Gastroesophageal sphincter (tissue), 4 donors: ENCODE measurements at places on chromosomes 2 and 18.
A peak's percentile ranks its signal among the peaks of the same experiment; 100 is the strongest.

DNA sequence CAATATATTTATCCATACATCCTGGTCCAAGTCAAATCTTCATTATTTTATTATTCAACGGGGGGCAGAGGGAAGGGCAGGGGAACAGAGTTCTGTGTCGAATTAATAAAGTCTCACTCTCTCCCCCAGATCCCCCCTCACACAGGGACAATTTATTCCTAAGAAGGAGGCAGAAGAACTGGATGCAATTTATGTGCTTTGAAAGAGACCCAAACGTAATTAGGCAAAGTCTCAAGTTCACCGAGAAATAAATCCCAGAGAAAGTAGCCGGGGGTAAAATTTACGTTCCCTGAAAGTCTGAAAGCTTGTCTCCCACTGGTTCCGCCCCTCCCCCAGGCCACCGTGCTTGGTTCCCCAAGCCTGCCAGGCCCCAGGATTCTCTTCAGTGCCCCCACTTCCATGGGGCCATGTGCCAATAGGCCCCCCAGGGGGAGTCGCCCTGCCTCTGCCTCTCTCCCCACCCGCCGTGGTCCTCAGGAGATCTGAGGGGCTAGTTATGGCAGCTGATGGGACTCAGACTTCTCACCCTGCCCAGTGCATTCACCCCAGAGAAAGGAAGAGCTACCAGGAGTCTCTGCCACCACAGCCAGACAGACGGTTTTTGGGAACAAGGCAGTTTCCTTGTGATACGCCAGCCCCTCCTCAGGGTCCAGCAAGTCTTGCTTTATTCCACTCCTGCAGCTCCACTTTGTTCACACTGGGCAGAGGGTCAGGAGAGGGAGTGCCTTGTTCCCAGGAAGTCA lies 215.5 kb downstream of the CYP26B1 start:
- no peak for ATAC-seq

GRCh38 chr2:231470246-231470900 lies 6.1 kb upstream of the NCL start:
- no peak for ATAC-seq

DNA sequence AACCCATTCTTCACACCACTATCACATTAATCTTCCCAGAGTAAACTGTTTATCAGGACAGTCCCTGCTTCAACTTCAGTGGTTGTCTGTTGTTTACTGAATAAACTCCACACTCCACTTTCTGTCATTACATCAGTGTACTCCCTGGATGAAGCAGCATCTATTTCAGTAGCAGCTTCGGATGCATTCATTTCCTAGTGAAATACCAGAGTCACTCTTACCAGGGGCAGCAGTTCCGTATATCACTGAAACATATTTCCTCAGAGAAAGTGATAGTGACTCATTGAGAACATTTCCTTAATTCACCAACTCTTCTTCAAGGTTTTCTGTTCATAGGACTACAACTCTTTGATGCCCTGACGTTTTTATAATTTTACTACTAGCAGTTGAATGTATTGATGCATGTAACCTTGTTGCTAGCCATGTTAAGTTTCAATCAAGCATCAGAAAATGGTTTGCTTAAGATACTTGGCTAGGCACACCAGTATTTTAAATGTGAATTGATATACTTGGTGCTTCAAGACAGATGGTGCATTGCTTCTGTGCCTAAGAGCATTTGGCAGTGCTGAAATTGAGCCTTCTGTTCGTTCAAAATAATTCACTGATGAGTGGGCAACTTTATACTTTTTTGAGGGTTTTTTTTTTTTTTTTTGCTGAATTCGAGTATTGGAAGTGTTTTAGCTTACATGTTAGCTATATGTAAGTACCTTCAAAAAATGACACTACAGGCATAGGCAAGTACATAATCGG lies 92.3 kb downstream of the UBE2E3 start:
- no peak for ATAC-seq

DNA sequence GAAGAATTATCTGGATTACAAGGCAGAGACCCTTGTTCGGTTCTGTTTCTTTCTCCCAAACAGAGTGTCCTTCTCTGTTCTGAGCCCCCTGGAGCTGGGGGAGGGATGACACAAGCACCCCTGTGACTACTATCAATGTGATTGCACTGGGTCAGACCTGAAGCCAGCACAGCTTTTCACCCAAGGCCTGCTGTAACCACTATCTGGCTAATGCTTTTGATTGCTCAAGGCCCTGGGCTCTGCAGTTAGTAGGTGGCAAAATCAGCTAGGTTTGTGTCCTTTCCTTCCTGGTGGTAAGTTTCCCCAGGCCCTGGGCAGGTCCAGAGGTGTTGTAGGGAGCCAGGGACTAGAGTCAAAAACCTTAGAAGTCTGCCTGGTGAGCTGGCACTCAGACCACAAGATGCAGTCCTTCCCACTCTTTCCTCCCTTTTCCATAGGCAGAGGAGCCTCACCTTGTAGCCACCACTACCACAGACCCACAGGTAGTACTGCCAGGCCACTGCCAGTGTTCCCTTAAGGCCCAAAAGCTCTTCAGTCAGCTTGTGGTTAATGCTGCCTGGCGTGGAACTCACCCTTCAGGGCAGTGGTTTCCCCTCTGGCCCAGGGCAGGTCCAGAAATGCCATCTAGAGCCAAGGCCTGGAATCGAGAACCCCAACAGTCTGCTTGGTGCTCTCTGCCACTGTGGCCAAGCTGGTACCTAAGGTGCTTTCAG lies 83.0 kb downstream of the FAM117B start:
- ATAC-seq, result no peak

DNA sequence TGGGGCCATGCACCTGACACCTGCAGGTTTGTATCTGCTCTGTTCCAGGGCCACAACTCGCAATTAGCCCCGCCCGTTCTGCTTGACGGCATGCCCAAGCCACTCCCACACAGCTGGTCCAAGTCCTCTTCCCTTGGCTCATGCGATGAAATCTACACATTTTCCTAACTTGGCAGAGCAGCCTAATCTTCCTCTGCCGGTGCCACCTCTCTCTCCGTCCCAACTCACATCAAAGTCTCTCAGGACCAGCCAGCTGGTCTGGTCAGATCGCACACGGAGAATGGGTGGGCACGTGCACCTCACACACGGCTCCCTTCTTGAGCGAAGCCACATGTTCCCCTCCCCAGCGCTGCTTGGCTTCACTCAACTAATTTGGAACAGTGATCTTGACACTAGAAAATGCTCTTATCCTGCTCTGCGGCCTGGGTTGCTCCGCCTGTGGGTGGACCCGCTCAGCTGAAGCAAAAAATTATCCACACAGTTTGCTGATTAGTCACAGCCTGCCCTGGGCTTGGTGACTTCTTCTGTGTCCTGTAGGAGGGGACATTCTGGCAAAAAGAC lies 176.7 kb downstream of the NRP2 start:
- peak; percentile 62 for ATAC-seq

DNA sequence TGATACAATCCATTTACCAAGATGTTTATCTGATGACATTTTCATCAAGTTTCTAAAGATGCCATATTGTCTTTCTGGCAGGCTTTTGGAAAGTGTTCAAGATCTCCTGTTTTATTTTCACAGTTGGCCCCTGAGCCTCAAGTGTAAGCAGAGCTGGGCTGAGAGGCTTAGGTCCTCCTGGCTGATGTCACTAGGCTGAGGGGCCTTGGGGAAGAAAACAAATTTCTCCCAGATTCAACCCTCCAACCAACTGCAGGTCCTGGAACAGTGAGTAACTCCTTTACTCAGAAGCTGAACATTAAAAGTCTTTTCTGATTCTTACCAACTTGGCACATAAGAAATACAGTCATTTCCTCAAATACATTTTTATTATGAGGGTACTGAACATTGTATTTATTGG lies 14.9 kb upstream of the IL1RL1 start:
- ATAC-seq, result no peak

GRCh38 chr2:42859006-42859552 lies 66.7 kb upstream of the HAAO start:
- ATAC-seq, result no peak

DNA sequence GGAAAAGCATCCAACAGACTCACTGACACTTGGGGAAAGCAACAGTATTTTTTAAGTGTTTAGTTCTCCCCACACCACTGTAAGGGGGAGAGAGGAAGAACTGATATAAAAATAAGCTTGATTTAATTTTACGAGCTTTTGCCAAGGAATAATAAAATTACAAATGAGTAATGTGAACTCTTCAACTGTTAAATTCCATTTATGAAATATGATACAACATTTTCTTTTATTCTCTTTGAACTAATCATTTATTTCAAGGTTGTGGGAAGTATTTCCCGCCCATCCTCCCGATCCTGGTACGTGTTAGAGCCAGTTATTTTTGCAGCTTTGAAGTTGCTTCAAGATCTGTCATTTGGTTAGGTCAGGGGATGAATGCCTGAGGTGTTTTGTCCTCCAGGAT lies 35.2 kb downstream of the WDPCP start:
- ATAC-seq, result no peak
